ENCODE measurements at places on chromosomes 12 and 14. TPM values are rescaled to one million over a fixed set of nuclear protein-coding genes. Genes with fewer than 3 reads are reported as not detected.

- no peak for DNase-seq
Measured at GRCh38 chr14:65495196-65495595, 82.7 kb downstream of the FUT8 start.

DNA sequence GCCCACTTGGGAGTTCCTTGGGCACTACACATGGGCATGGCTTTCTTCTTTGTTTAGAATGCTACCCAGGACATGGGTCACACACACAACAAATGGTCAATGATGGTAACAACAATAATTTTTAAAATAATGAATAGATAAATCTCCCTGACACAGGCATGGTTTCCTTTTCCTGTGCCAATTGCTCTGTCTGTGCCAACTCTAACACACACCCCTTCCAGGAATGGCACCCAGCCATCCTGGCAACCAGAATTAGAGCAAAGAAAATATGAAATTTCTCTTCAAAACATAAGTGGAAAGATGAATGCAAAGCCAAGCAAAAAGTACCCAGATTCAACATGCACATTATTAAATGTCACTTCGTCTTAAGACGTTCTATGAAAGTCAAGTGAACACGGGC is 104.9 kb upstream of the SOX5 start:
- no peak for DNase-seq

GRCh38 chr12:54603872-54604271 is 15.4 kb upstream of the PPP1R1A start:
- DNase-seq, result no peak

GRCh38 chr14:103703433-103704385 is 11.5 kb downstream of the XRCC3 start:
- DNase-seq, result no peak

- no peak for DNase-seq
Measured at GRCh38 chr12:53179687-53180219, 769 bp upstream of the ZNF740 start.

DNA sequence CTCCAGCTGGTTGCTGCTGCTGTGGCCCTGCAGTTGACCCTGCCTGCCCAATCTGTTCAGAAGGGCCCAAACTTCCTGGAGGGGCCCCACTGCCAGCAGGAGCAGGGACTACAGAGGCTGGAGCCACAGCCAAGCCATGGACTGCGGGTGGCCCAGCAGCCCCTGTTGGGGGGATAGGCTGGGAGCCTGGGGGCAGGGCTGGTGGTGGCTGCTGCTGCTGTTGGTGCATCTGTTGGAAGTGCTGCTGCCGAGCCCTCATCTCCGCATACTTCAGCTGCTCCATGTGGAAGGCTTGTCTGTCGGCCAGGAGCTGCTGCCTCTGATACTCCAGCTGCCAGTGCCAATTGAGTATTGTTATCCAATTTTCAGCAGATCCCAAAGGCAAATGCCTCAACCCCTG is 7.2 kb downstream of the MYL6 start:
- no peak for DNase-seq

TAS2R43 gene
- polyA plus RNA-seq, result 0.61 TPM

All from right renal pelvis (tissue), 4 donors.